ENCODE measurements at places on chromosomes 2 and 18.

- no peak for DNase-seq
Observed at GRCh38 chr2:173397539-173397938, 42.9 kb downstream of the CDCA7 start.

GRCh38 chr2:204686406-204686805, 141.1 kb downstream of the PARD3B start:
- DNase-seq: no peak

DNA sequence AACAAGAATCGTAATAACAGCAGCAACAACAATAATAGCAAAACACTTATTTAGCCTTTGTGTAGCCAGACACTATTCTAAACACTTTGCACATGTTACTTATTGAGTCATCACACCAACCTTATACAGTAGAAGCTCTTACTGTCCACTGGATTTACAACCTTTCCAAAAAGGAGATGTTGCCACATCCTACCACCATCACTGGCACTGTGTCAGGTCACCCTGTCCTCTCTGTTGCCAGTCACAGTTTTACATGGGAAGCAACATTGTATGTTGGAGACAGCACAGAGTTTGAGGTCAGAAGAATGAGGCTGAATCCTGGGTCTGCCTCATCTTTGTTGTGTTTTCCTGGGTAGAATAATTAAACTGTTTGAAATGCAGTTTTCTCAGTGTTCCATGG, 201.4 kb upstream of the EPAS1 start:
- no peak for DNase-seq

GRCh38 chr2:218859988-218860831, 605 bp downstream of the WNT6 start:
- DNase-seq: no peak

DNA sequence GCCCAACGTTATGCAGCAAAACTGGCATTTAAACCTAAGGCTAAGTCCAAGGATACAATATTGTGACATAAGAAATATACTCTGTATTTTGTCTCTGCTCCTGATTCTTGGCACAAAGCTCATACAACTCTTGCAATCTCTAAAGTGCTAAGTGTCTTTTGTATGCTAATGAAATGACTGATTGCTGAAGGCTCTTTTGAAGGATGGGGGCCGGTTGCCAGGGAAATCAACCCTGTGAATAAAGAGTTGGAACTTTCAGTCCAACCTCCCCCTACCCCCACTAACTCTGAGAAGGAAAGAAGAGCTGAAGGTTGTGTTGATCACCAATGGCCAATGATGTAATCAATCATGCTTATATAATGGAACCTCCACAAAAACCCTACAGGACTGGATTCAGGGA, 40.3 kb downstream of the SESTD1 start:
- no peak for DNase-seq

DNA sequence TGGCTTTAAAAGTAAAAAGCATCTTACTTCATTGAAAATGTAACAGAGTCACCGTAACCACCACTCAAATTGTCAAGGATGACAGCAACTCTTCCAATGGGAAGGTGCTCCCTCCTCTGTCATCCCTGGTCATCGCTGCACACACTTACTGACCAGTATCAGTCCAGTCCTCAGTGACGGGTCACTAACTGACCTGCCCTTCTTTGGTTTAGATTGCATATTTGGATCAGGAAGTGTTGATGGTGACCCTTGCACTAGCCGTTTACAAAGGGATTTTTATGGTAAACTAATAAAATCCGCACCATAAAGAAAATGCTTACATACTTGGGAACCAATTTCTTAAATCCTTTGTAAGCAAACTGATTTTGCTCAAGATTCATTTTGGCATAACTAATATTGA, 141.9 kb upstream of the ACAA2 start:
- DNase-seq: no peak

DNA sequence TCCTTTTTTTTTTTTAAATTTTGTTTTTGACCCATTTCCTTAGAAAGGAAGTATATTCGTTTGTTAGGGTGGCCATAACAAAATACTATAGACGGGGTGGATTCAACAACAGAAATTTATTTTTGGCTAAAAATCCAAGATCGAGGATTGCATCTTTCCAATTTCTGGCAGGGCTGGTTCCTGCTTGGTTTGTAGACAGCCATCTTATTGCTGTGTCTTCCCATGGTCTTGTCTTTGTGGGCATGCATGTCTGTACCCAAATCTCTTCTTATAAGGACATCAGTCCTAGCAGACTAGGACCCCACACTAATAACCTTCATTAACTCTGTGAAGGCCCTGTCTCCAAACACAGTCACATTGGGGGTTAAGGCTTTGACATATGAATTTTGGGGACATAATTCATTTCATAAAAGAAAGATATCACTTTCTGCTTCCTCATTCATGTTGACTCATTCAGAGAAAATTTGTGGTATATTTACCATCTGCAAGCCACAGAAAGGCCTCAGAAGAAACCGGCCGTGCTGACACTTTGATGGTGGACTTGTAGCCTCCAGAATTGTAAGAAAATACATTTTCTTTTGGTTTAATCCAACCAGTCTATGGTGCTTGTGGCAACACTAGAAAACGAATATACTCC, 262.1 kb downstream of the LPIN1 start:
- no peak for DNase-seq

GRCh38 chr2:1504311-1504750, 91.1 kb downstream of the TPO start:
- no peak for DNase-seq

GRCh38 chr18:78611869-78612268, 367.7 kb upstream of the SALL3 start:
- no peak for DNase-seq

DNA sequence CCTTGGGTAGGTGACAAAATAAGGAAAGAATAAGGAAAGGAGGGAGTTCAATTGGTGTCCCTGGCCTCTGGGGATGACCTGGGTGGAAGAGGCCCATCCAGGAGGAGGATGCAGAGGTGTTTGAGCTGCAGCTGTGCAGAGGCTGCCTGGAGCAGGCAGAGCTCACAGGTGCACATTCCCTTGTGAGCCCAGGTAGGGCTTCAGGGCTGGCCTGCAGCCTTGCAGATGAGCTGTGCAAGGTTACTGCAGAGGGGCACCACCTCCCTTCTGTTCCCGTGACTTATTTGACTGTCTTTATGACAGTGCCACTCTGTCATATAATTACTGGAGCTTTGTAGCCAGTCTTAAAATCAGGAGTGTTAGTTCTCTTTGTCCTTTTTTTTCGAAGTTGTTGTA, 263.2 kb upstream of the HS6ST1 start:
- no peak for DNase-seq
